ENCODE measurements at places on chromosomes 2 and 18.

- DNase-seq = no peak
Observed at GRCh38 chr18:80046961-80047541, 12.8 kb downstream of the RBFA start.

- DNase-seq = no peak
Observed at GRCh38 chr2:159612255-159612901, 4.0 kb downstream of the BAZ2B start.

- no peak for DNase-seq
Observed at GRCh38 chr18:45505497-45506206, 109.6 kb upstream of the SLC14A2 start.

DNA sequence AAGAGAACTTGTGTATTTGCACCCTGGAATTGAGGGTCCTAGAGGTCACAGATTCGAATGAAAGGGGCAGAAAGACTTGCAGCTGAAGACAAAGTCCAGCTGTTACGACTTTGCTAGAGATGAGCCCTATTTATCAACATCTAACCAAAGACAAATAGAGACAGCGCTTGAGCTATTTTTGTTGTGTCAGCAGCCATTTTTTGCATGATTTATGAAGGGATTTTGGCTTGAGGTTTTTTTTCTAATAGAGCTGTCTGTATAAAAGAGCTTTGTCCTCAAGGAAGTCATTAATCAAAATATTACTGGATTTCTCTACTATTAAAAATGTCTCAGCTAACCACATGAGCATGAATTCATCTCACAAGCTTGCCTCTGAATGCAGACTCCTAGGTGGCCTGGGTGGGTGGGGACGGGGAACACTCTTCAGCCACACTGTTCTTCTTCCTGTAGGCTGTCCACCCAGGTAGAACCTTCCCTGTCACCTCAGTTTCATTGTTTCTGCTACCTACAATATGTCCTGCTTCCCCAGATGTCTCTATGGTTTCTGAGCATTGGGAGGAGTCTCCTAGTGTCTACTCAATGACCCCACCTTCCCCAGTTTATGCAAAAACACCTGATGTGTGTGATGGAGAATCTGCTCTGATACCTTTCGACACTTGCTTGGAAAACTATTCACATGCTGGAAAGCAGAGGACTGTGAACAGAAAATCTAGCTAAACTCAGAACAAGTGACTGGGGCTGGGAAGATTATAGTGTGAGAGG, 7.2 kb upstream of the CD226 start:
- DNase-seq = no peak

- no peak for DNase-seq
Observed at GRCh38 chr2:29782549-29783458, 138.6 kb downstream of the ALK start.

GRCh38 chr18:56825321-56825720, 174.2 kb downstream of the WDR7 start:
- no peak for DNase-seq

- no peak for DNase-seq
Observed at GRCh38 chr2:122193622-122194021, 438.2 kb downstream of the TSN start.

GRCh38 chr2:188291617-188292347, at the start of gene GULP1:
TSS of gene GULP1 (plus strand) at chr2:188291874. CDS start at chr2:188477703, 185,829 bp downstream.
- no peak for DNase-seq

- DNase-seq = no peak
Observed at GRCh38 chr2:61478086-61478485, 7.2 kb upstream of the USP34 start.

GRCh38 chr2:41691561-41691960, 356.3 kb upstream of the PKDCC start:
- no peak for DNase-seq

GRCh38 chr18:36501100-36501499, 203.6 kb downstream of the FHOD3 start:
- DNase-seq = no peak

- no peak for DNase-seq
Observed at GRCh38 chr18:23612434-23613090, 26.3 kb upstream of the NPC1 start.

DNA sequence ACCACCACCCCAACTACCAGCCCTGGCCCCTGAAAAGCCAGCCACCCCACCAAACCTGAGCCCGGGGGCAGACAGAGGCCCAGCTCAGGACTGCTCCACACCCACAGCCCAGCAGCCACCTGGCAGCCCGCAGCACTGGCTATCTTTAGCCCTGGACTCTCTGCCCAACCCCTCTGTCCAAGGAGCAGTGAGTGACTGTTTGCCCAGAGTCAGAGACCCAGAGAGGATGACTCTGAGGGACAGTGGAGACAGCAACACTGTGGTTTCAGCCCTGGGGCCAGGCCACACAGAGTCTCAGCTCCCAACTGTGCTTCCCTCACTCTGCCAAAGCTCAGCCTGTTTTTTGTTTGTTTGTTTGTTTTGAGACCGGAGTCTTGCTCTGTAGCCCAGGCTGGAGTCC, 32.6 kb downstream of the BIN1 start:
- DNase-seq = no peak

- DNase-seq = no peak
Observed at GRCh38 chr2:151946899-151947812, 118.9 kb upstream of the ARL5A start.

DNA sequence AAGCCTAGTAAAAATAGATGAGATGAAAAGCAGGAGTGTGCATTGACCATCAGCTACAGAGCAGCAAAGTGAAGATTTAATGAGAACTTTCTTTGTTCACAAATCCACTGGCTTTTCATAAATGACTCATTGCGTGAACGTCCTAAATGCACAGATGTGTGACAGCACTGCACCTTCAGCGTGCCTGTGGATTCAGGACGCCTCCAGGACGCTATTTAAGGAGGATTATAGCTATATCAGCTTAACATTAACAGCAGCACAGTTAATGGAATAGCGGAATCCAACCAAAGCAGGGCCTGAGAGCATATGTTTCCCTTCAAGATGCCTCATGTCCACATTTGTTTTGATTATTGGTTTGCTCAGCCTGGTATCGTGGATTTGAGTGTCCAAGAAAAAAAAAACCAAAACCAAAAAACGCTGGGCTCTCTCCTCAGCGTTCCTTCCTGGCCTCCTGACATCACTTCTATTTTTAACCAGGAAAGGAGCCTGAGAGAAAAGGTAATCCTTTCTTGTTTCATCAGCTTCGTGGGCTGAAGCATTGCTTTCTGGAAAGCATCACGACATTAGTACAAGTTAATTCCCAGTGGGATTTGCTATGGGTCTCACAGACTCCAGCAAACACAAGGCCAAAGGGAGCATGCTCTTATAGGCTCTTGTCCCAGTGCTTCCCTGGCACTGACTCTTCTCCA, 447.0 kb upstream of the SMIM21 start:
- no peak for DNase-seq

DNA sequence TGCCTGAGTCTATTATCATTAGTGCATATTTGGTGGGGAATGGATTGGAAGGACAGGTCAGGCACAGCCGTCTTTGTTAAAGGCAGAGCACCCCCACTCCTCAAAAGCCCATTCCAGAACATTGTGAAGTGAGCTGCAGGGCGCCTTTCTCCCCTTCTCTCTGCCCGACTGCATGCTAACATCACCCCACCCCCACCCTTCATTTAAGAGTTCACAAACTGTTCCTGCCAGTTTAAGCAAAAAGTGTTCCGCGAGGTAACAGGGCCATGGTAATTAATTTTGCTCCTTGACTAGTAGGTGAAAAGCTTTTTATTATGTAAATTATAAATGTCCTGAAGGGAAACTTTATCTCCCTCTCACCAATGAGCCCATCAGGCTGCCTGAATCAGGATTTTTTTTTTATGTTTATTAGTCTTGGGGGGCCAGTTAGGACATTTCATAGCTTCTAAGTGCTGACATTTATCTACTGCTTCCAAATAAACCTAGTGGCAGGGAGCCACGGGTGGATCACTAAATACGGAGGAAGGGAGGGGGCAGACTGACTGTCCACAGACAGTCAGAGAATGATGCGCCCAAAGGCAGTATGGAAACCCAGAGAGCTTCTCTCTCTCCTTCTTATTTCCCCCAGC, 99.4 kb downstream of the FTCDNL1 start:
- DNase-seq = no peak

GRCh38 chr18:28177828-28178635, 1.1 kb upstream of the CDH2 start:
- DNase-seq = no peak

DNA sequence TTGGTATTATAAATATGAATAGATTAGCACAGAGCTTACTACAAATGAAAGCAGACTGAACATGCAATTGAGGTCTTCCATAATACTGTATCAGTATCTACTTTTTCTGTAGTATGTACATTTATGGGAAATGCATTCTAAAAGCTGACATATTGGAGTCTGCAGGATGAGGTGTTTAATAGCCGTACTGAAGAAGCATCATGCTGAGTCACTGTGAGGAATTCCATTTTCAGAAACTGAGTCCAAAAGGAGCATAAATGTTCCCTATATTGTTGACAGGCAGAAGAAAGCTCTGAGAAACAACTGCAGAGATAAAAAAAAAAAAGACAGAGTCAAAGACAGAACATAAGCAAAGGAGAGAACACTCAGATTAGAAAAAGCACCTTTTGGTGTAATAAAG, 366.7 kb upstream of the SPHKAP start:
- DNase-seq = no peak

DNA sequence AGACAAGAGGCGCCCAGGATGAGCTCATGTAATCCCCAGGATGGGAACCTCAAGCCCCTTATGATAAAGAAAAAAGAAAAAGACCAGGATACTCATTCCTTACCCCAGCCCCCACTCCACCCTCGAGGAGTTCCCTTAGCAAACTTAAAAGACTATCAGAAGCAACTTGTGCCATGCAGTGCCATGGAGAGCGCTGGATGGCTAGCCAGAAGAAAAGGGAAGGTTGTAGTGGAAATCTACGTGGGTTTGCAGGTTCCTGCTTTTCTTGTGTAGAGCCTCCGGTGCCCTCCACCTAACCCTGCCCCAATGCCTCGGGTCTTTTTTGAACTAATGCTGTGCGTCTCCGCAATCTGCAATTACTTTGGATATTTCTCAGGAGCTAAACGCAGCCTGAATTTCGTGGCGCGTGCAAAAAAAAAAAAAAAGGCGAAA, 16.2 kb upstream of the BCL11A start:
- no peak for DNase-seq

GRCh38 chr2:180677200-180677599, 303.2 kb upstream of the UBE2E3 start:
- DNase-seq = no peak

- no peak for DNase-seq
Observed at GRCh38 chr2:106607371-106607770, 120.2 kb downstream of the CD8B2 start.

DNA sequence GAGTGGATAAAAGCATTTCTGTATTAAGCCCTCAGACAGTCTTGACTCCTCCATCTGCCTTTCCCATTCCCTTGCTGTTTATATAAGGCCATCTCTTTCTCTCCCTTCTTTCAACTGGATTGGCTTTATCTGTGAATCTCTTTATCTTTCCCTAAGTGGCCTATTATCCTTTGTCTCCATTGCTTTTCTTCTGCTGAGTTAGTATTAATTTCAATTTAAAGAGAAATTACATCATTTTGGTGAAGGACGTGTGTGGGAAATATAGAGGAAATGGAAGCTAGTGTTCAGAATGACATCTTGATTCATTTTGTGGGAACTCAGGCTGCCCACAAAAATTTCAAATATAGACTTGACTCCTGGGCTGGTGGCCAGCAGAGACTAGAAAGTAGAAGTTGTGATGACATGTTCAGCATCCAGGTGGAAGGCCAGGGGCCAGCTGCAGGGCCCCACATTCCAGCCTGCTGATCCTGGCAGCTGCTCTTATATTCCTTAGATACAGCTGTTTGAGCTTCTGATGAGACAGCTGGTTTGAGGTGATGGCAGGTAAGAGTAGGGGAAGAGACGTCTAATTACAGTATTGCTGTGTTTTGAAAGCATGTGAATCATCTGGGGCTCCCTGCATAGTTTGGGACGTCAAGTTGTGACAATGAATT, 52.3 kb downstream of the DIS3L2 start:
- no peak for DNase-seq

DNA sequence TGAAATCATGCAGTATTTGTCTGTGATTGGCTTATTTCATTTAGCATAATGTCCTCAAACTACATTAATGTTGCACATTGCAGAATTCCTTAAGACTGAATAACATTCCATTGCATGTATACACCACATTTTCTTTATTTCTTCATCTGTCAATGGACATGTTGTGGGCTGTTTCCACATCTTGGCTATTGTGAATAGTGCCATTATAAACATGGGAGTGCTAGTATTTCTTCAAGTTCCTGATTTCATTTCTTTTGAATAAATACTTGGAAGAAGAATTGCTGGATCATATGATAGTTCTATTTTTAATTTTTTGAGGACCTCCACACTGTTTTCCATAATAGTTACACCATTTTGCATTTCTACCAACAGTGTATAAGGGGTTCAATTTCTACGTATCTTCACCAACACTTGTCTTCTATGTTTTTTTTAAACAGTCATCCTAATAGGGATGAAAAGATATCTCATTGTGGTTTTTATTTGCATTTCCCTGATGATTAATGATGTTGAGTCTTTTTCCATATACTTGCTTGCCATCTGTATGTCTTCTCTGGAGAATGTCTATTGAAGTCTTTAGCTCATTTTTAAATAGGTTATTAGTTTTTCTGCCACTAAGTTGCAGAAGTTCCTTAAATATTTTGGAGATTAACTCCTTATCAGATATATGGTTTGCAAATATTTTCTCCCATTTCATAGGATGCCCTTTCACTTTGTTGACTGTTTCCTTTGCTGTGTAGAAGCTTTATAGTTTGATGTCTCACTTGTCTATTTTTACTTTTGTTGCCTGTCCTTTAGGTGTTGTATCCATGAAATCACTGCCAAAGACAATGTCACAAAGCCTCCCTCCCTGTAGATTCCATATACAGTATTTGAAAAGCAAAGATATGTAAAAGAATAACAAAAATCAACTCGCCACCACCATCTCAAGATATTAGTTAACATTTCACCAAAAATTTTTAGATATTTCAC, 14.6 kb downstream of the FBXO11 start:
- no peak for DNase-seq

GRCh38 chr18:24271381-24272228, 126.0 kb downstream of the OSBPL1A start:
- DNase-seq = no peak

DNA sequence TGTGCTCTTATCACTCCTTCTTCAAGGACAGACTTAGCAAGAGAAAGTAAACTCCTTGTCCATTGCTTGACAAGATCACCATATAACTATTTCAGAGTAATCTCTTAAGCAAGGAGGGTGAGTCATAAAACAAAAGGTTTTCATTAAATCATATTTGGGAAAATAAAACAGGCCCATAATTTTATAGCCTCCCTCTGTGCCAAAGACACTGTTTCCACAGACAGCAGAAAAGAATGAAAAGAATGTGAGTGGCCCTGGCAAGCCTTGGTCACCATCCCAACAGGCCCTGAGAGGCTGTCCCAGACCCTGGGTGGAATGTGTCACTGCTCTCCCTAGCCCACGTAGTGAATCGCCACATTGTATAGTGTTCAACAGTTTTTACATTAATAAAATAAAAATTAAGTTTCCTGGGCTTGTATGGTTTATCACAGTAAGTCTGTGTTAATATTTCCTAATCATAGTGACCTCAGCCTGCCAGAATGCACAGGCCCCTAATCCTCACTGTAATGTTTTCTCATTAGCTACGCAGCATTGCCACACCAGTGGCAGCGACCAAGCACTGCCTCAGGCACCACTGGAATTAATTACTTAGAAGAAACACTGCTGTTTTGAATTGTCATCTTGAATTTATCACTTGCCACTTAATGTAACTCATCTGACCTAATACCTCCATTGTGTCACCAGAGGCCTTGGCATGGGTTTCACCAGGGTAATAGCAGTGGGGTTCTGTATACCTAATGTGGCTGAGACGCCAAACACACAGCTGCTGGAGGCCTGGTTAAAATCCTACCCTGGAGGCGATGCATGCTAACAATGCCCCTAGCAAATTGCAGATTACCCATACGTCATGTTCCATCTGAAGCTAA, 401.9 kb downstream of the LNPK start:
- DNase-seq = no peak

GRCh38 chr2:65232636-65233035, 5.0 kb downstream of the ACTR2 start:
- no peak for DNase-seq

Measured in stimulated activated CD4-positive, alpha-beta T cell treated with anti-CD3 and anti-CD28 coated beads, Interleukin-15, amount 100 ng/mL, for 1 hour (primary cell).